ENCODE measurements at places on chromosomes 6 and 20. TPM values are rescaled to one million over a fixed set of nuclear protein-coding genes. Genes with fewer than 3 reads are reported as not detected.

NRN1 gene
- 1.1 TPM for total RNA-seq

GRCh38 chr20:42338294-42339201 lies 720.4 kb upstream of the CHD6 start:
- ATAC-seq, result no peak

GRCh38 chr6:39059496-39060310 lies 11.1 kb downstream of the GLP1R start:
- ATAC-seq, result no peak

DNA sequence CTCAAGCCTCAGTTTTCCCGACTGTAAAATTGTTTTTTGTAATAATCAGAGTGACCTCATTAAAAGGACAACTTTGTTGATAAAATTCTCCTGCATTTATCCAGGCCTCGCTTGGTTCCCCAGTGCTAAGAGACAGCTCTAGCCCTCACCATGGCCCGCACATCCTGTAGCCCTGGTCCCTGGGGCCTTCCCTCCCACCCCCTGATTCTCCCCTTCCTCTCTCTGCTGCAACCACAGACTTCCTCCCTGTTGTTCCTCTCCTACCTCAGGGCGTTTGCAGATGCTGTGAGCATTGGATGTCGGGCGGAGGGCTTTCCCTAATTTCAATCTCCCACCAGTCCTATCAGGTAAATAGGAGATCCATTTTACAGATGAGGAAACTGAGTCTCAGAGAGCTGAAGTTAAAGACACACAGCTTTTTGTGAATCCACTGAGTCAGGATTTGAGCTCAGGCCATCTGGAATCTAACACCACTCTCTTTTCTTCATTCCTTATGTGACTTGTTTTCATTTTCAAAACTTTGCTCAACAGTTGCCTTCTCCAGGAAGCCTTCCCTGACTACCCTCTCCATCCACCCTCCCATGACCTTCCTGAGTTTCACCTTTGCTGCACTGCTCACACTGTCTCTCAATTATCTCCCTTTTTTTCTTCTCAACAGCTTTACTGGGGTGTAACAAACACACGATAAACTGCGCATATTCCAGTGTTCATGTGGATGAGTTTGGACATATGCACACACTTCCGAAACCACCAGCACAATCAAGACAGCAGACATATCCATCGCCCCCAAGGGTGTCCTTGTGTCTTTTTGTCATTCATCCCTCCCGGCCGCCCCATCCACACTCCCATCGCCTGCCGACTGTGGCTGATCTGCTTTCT lies 107.1 kb downstream of the CEBPB start:
- ATAC-seq, result no peak

GRCh38 chr6:38068854-38069590 lies 249.5 kb downstream of the ZFAND3 start:
- ATAC-seq, result no peak

DNA sequence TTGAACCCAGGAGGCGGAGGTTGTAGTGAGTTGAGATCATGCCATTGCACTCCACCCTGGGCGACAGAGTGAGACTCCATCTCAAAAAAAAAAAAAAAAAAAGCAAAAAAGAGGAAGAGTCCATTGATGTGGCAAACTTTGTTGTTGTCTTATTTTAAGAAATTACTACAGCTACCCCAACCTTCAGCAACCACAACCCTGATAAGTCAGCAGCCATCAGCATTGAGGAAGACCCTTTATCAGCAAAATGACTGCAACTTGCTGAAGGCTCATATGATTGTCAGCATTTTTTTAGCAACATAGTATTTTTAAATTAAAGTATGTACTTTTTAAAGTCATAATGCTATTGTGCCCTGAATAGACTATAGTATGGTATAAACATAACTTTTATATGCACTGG lies 48.8 kb downstream of the ZFP64 start:
- no peak for ATAC-seq

GRCh38 chr6:163735076-163735475 lies 320.6 kb downstream of the QKI start:
- ATAC-seq, result no peak

Data from activated T-helper 17 cell treated with anti-CD3 and anti-CD28 coated beads, Interleukin-2, amount 50 U/mL, for 72 hours (primary cell).